ENCODE measurements at places on chromosomes 3 and 15.
A peak's percentile ranks its signal among the peaks of the same experiment; 100 is the strongest.

- H3K4me1 ChIP-seq = no peaks in the 10 kb centered on the region
- no peak for DNase-seq
- no peak overlapping the region for H3K4me3 ChIP-seq
- H3K27ac ChIP-seq = no peak overlapping the region
- H3K36me3 ChIP-seq = no peaks in the 10 kb centered on the region
- H3K27me3 ChIP-seq = no peaks in the 10 kb centered on the region
Measured at GRCh38 chr3:1677576-1678156, 421.0 kb upstream of the CNTN4 start.

GRCh38 chr3:37628711-37629301 lies 232.9 kb upstream of the CTDSPL start:
- no peaks in the 10 kb centered on the region for H3K36me3 ChIP-seq
- no peak overlapping the region for H3K4me3 ChIP-seq
- H3K4me1 ChIP-seq = peaks cover 55% of the 10 kb centered on the region
- peak overlapping the region; percentile 59 for H3K27ac ChIP-seq

- no peak overlapping the region for H3K4me3 ChIP-seq
- no peak overlapping the region for H3K27ac ChIP-seq
- DNase-seq = no peak
- peaks cover 5% of the 10 kb centered on the region for H3K4me1 ChIP-seq
- peaks cover 63% of the 10 kb centered on the region for H3K36me3 ChIP-seq
- no peaks in the 10 kb centered on the region for H3K27me3 ChIP-seq
Measured at GRCh38 chr3:9673752-9674151, 24.4 kb downstream of the MTMR14 start.

GRCh38 chr3:72761410-72761809 lies 86.8 kb downstream of the SHQ1 start:
- no peak overlapping the region for H3K27ac ChIP-seq
- no peaks in the 10 kb centered on the region for H3K36me3 ChIP-seq
- DNase-seq = no peak

GRCh38 chr3:172310428-172310760 lies 137.9 kb downstream of the GHSR start:
- H3K4me1 ChIP-seq = no peaks in the 10 kb centered on the region
- no peaks in the 10 kb centered on the region for H3K27me3 ChIP-seq
- no peak for DNase-seq

DNA sequence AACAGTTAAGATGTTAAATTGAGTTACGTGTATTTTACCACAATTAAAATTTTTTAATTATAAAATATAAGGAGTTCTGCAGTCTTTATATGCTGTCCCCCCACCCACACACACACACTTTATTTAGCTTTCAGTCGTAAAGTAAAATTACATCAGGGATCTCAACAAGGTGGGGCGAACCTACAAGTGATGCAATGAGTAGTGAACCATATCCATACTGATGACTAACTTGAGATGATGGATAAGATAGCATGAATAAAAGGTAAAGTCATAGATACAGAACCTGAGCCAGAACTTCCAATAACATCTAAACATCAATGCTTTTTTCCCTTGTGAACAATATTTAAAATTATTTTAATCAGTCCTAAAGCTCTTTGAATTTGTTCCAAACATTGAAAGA lies 77.2 kb downstream of the VPS13C start:
- no peak for DNase-seq
- no peaks in the 10 kb centered on the region for H3K4me1 ChIP-seq
- H3K27ac ChIP-seq = no peak overlapping the region

- no peak overlapping the region for H3K27ac ChIP-seq
- H3K36me3 ChIP-seq = no peaks in the 10 kb centered on the region
- H3K4me1 ChIP-seq = peaks cover 27% of the 10 kb centered on the region
- no peak overlapping the region for H3K4me3 ChIP-seq
- H3K27me3 ChIP-seq = no peaks in the 10 kb centered on the region
Measured at GRCh38 chr15:58992181-58992580, 4.7 kb downstream of the RNF111 start.

DNA sequence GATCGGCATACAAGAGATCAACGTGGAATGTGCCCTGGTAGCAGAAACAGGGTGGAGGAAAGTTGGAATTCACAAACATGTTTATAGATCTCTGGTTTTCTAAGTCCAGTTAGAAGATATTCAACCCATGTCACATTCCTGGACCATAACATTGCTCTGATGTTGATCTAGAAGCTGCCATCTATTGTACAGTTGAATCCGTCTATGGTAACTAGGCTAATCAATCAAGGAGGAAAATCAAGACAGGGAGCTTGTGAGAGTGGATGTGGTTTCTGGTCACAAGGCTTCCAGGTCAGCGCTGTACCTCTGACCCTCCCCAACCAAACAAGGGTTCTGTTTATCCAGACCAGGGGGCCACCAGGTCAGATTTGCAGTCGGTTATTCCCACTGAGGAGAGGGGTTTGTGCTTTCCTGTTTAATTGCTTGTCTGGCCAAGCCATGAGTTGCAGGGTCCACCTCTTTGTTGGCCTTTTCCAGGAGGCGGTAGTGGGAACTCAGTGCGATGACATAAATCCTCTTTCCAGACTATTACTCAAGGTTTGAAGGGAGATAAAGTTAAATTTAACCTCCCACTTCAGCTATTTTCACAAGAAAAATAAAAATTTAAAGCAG lies 130.3 kb downstream of the SLCO3A1 start:
- peak overlapping the region; percentile 23 for H3K27ac ChIP-seq
- no peak overlapping the region for H3K4me3 ChIP-seq
- DNase-seq = no peak
- no peaks in the 10 kb centered on the region for H3K36me3 ChIP-seq
- H3K27me3 ChIP-seq = no peaks in the 10 kb centered on the region
- H3K4me1 ChIP-seq = no peaks in the 10 kb centered on the region

DNA sequence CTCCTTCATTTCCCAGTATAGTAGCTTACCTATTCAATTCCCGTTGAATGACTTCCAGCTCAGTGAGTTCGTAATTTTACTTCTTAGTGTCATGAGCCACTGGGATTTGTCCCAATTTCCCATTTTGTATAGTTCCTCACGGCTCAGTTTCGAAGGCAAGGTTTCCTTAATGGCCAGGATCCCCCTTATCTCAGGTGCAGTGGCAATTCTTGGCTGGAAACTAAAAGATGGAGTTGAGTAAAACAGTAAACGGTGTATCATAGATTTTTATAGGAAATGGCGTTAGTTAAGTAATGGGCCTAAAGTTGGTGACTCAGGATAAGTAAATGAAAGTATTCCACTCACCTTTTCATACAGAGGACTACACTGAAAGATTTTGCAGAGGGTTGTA lies 522 bp upstream of the LMLN start:
- DNase-seq = no peak
- H3K27me3 ChIP-seq = no peaks in the 10 kb centered on the region
- peak overlapping the region; percentile 87 for H3K27ac ChIP-seq
- H3K4me1 ChIP-seq = peaks cover 48% of the 10 kb centered on the region
- peak overlapping the region; percentile 74 for H3K4me3 ChIP-seq

- no peaks in the 10 kb centered on the region for H3K4me1 ChIP-seq
- H3K36me3 ChIP-seq = no peaks in the 10 kb centered on the region
- H3K4me3 ChIP-seq = no peak overlapping the region
- no peak overlapping the region for H3K27ac ChIP-seq
Measured at GRCh38 chr3:18300916-18301315, 124.2 kb downstream of the SATB1 start.
